NCI-H1930 (cell line): ENCODE measurements at places on chromosomes 3 and 15.

DNA sequence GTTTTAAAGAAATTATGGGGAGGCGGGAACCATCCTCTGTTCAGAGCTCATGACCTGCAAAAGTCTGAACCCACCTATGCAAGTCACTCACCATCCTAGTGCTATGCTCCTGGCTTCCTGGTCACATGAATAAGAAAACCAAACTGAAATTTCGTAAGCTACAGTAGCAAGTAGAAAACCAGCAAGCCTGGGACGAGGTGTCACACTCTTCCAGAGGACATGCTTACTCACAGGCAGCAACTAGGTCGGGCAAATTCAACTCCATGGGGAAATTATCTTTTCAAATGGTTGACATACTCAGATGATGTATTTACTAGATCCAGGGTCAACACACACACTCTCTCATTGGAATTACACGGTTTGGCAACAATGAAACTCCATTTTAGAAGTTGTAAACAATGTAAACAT is 31.3 kb downstream of the LDHAL6B start:
- DNase-seq, result no peak

DNA sequence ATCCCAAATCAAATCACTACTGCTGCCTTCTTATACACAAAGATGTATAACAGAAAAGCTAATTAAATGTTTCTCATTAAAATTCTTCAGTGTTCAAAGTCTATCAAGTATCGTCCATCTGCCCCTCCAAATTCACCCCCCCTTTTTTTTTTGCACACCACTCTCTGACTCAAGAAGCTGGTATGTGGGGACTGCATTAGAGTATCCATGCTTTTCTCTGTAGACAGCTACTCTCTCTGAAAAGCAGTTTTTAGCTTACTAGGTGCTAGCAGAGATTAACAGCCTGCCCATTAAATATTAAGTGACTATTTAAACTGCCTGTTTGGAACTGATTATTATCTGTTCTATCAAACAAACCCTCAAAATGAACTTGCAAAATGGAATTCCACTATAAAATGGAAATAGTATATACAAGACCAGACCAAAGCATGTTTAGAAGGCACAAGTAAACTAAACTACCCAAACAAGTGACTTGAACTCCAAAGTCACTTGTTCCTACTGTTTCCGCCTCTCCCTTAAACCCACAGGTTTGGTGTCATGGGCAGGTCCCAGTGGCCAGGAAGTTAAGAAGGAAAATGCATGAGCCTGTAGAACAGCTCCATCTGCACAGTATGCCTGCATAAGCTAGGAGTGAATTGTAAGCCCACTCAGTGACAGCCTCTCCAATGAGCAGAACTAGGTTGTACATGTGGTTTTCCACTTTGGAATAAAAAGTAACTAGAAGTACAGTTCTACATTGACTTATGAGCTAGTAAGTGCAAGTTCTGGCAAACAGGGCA is 32.5 kb downstream of the GBE1 start:
- DNase-seq, result no peak

- DNase-seq, result no peak
Observed at GRCh38 chr15:60003243-60004008, 685 bp upstream of the FOXB1 start.

DNA sequence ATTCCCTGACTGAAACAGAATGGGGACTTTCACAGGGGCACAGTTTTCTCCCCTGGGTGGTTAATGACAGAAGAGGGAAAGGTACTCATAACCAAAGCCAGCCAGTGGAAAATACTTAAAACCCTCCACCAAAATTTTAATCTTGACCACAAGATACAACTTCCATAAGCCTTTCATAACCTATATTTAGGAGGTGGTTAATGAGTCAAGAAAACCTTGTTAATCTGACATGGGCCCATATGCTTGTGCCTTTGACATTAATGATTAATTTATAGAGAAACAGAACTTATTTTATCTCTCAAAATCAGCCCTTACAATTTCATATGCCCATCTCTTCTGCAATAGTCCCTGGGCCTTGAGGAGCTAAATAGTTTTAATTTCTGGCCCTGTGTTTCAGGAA is 31.2 kb downstream of the IQCF6 start:
- no peak for DNase-seq

DNA sequence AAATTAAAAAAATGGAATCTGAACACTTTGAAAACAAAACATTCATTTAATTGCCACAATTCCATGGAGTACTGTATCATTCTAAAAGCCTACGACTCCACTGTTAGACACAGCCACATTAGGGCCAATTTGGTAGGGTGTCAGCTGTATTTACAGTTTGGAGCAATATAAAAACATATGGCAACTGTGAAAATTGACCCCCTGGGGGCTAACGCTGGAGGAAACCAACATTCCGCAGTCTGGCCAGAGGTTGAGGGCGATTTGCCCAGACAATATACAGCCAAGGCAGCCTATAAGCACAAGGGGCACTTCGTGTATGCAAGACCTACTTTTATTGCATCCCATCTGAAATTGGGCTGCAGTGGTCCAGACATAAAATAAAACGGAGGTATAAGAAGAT is 476.5 kb upstream of the WNT5A start:
- no peak for DNase-seq

DNA sequence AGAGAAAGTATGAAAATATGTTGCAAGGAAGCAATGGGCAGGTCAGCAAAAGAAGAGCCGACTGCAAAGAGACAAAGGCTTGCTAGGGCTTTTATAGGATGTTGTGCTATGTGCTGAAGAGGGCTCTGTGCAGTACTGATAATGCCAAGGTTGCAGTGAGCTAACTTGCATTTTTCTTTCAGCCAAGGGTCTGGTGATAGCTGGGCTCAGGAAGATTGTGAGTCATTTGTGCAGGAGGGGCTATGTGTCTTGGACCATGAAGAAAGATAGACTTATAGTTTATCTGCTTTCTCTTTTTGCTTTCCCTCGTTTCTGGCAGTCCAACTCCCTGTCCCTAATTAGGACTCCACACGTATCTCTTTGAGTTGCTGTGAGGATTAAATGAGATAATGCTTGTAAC is 64.5 kb upstream of the LRIG1 start:
- DNase-seq, result no peak

DNA sequence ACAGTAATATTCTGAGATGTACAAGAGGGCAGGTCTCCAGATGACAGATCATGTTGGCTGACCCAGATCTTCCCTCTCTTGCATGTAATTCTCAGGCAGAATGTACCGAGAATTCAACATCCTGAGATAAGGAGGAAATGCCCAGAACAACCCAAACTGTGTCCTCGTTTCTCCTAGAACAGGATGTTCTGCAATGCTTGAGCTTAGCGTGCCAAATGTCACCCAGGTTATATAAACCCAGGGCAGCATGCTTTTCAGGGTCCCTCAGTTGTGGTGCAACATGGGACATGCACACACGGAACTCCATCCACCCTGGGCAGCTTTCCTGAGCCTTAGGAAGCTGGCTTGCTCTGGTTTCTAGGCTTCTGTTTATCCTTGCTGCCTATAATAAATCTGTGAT is 102.1 kb upstream of the CMC1 start:
- DNase-seq, result no peak

DNA sequence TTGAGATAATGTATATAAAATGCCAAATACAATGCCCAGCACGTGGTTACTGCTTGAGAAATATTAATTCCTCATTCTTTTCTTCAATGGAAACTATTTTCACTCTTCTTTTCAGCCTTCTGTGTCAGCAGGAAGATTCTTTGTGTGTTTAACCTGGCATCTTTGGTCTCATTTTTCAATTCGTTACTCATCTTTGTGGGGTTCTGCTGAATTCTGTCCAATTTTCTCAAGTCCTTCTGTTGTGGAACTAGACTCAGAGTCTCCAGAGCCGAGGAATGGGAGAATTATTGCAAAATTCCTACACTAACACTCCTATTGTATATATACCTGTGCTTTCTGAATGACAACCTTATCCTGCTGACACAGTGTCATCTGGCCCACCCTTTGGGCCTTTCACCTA is 96.8 kb upstream of the RGMA start:
- DNase-seq, result no peak

DNA sequence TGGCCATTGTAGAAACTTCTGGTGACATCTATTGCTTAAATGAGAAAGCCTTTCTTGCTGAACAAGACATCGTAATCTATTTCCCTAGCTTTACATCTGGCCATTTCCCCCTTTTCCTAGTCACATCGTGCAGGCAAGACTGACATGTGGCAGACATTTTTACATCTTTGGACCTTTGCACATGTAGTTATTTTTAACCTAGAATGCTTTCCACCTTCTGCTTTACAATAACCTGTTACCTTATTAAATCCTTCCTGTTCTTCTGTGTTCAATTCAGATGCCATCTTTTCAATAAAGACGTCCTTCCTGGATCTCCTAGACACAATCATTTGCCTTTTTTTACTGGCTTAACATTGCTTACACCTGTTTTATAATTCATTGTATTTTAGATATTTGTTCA is 343.3 kb downstream of the DIPK2A start:
- DNase-seq, result no peak

DNA sequence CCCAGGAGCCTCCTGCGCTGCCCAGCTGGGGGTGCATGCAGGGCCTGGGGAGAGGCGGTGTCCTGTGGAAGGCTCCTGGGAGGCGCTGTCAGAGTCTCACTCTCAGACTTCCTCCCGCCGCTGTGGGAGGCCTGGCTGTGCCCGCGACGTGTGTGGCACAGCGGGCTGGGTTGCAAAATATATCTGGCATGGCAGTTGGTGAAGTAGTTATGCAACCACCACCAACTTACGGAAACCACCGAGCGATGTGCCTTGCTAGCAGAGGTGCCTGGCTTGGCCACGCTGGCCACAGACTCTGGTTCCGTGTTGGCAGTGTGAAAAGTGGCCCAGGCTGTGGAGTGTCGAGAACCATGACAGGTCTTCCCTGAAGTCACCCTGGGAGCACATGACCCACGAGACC is 30.6 kb upstream of the GATA2 start:
- DNase-seq, result no peak

DNA sequence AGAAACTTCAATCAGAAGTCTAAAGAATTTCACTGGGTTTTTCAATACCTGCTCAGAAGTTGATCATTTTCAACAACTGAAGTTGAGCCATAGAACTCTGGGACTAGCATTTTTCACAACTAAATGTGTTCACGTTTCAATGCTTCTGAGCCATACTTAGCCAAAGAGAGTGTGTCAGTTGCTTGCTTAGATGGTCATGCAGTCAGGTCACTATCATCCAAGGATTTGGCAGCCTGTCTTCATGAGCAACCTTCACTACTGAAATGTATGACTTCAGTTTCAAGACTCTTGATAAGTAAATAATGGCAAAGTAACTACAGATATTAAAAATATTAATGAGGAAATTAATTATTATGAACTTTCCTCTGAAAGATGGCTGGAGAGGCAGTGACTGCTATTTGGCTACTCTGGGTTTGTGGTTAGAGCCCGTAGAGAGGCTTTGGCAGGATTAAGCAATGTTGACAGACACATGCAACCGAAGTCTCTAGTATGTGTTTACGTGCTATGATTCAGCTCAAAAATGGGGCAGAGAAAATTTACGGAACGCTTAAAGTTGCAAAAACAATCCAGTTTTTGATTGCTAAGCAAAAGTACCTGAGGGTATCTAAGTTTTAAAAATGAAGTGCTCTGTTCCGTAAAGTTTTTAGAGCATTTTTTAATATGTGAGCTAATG is 133.8 kb downstream of the GMNC start:
- no peak for DNase-seq

- no peak for DNase-seq
Observed at GRCh38 chr3:115141033-115141757, 5.9 kb downstream of the ZBTB20 start.

- no peak for DNase-seq
Observed at GRCh38 chr3:8629151-8630021, 15.2 kb downstream of the SSUH2 start.

DNA sequence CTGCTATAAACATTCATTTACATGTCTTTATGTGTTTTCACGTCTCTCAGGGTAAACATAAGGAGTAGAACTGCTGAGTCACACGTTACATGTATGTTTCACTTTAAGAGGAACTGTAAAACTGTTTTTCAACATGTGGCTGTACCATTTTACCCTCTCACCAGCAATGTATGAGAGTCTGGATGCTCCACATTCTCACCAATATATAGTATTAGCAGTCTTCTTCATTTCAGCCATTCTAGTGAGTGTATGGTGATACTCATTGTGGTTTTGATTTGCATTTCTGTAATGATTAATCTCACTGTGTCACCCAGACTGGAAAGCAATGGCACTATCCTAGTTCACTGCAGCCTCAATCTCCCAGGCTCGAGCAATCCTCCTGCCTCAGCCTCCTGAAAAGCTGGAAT is 37.1 kb downstream of the PHC3 start:
- no peak for DNase-seq

DNA sequence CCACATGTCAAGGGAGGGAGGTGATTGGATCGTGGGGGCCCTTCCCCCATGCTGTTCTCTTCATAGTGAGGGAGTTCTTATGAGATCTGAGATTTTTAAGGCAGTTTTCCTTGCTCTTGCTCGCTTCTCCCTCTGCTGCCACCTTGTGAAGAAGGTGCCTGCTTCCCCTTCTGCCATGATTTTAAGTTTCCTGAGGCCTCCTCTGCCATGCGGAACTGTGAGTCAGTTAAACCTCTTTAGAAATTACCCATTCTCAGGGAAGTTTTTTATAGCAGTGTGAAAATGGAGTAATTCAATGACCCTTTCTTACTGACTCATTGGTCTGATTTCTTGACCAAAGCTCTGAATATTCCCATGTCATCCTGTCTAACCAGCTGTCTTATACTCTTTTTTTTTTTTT is 484.4 kb upstream of the TPRG1 start:
- DNase-seq, result no peak

DNA sequence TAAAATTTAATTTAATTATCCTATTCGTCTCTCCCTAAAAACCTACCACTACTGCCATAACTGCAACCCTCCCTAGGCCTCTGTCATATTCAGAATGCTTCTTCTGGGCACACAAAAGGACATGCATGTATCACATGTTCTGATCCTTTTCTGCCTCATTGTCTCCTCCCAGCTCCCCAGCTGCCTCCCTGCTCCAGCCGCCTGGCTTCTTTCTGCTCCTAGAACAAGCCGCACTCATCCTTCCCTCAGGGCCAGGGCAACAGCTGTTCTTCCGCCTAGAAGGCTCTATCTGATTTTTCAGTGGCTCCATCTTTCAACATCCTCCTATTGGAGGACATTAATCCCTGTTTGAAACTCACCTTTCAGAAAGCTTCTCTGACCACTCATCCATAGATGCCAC is 38.6 kb downstream of the TMED3 start:
- no peak for DNase-seq

DNA sequence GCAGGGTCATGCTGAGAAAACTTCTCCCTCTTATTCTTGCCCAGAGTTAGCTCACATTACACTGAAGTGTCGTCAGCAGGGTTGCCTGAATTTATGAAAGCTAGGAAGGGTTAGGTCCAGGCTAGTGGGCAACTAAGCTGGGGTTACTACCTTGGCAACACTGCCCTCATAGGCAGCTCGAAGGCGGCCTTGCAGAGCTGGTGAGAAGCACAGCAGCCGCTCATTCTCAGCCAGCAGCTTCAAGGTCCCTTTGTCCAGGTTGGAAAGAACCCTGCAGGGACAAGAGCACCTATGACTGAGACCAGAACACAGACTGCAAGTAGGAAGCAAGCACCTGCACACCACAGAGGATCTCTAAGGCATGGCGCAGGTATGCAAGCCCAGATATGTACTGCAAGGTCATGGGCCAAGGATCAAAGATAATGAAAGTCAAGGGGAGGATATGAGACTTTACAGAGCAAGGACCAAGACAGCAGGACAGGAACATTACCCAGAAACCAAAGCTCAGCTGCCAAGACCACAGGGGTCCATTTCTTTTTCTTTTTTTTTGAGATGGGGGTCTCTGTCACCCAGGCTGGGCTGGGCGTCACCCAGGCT is 2.8 kb downstream of the CDAN1 start:
- DNase-seq, result no peak

- DNase-seq, result no peak
Observed at GRCh38 chr15:100199711-100200286, 142.0 kb downstream of the ADAMTS17 start.
